ENCODE measurements at places on chromosomes 1 and 21.

DNA sequence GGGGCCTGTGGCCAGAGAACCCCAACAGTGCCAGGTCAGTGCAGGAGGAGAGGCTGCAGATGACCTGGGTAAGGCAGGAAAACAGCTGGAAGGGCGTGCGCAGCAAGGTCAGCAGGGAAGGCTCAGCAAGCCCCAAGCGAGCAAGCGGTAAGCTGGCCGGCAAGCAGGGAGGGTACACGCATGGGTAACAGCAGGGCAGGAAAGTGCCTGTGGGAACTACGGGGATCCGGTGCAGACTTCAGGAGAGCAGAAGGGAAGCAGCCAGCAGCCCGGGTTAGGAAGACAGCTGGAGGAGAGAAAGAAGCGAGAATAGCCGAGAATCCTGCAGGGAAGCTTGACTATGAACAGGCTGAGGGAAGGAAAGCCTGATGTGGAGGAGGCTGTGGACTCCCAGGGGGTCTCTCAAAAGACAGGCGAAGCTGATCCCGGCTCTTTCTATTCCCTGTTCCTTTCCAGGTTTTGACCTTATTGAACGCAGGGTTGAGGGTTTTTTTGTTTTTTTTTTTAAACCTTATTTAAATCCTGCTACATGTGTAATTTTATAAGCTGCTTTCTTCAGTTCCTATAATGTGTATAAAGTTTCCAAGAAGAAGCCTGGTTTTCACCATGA, 20.9 kb downstream of the UMODL1 start:
- DNase-seq, result no peak

DNA sequence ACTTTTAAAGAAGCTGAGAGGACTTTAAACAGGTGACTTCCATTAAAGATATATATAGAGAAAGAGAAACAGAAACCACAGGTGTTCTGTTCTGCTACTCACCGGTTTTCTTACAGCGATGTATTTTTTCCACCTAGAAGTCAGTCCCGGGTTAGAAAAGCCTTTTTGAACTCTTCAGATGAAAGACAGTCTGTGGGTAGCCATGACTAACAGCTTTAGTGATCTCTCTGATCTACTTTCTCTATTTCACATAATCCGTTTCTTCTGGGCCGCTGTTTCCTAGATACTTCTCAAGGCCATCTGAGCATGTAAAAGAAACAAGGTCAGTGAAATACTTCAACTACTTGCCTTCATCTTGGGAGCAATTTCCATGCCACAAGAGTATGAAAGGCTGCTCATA, 25.1 kb downstream of the WDR64 start:
- no peak for DNase-seq

GRCh38 chr1:8239039-8239305, 78.9 kb upstream of the SLC45A1 start:
- no peak for DNase-seq

DNA sequence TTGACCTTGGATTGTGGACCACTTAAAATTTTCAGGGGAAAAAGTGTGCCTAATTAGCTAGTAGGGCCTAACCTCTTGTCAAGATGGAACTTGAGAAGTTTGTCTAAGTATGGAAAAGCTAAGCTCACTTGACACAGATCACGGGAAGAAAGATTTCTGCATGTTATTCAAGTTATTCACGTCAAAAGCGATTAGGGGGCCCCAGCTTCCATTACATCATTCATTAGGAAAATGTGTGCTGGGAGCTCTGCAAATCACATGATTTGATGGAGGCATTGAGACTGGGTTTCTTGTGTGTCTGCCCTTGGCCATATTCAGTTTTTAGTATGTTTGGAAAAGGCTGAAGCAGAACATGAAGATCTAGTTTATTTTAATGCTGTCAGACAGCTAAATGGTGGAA, 15.5 kb upstream of the POGZ start:
- DNase-seq, result no peak

- DNase-seq, result no peak
Measured at GRCh38 chr1:223219318-223219635, 76.2 kb upstream of the TLR5 start.

All from Right ventricle myocardium inferior (tissue), 1 donor.